GM23248 (cell line): ENCODE measurements at places on chromosomes 2 and 18. TPM values are rescaled to one million over a fixed set of nuclear protein-coding genes. Genes with fewer than 3 reads are reported as not detected.

LRRC30 gene
- not detected in 2 replicates for total RNA-seq

SCN3A gene
- 0.11 TPM in 1 of 2 replicates, not detected in the other for total RNA-seq

GPR75 gene
- 0.43 and 2.1 TPM in 2 replicates for total RNA-seq

DNA sequence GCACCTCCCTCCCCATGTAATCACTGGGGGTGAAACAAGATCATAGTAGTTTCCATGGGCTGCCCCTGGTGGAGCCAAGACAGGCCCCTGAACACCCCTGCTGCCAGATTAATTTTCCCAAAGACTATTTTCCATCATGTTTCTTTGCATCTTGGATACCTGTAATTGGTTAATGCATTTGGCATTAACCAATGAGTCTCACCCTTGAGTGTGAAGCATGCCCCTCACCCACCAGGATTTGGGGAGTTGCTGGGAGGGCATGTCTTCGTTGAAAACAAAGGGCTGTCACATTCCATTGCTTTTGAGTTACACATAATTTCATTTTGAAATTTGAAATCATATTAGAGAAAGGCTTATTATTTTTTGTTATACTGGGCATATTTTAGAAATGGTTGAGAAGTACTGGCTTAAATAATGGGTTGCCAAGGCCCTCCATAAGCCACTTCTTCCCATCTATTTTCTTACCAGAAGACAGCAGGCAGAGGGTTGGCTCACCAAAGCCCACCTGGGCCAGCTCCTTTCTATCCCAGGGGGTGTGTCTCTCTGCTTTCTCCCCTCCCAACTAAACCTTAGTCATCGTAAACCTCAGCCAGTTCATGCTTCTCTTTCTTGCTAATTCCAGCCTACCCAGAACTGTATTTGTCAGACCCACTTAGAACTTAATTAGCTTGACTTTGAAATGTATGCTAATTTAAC is 51.8 kb downstream of the ATIC start:
- H3K4me1 ChIP-seq: peaks cover 34% of the 10 kb centered on the region
- no peak overlapping the region for H3K4me3 ChIP-seq
- H3K27me3 ChIP-seq: no peaks in the 10 kb centered on the region
- H3K36me3 ChIP-seq: peaks cover 93% of the 10 kb centered on the region
- peak; percentile 64 for DNase-seq
- peak overlapping the region; percentile 70 for H3K27ac ChIP-seq
